NCI-H2081 treated with DMSO at 0.1 percent for 48 hours (cell line): ENCODE measurements at places on chromosomes 5 and 9.

DNA sequence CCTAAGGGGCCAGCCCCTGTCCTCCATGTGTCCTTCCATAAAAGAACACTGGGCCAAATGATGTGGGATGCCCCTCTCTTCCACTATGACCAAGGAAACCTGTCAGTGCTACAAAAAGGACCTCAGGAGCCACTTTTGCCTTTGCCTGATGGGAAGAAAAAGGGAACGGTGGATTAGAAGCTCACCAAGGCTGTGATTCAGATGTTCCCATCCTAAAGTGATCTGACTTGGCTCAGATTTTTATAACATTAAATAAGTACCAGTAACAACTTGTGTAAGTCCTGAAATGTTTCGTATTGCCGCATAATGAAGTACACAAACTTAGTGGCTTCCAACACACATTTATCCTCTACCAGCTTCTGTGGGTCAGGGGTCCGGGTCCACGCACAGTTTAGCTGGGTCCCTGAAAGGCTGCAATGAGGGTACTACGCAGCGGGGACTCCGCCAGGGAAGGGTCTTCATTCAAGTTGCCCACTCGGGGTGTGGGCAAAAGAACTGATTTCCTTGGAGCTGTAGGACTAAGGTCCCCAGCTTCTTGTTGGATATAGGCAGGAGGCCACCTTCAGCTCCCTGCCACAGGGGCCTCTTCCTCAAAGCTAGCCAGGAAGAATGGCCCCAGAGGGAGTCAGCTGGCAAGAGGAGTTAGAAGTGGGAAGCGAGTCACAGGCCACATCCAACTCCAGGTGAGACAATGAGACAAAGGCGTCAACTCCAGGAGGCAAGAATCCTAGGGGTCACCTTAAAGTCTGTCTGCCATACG lies 60.4 kb downstream of the RAPGEF1 start:
- no peak for DNase-seq

DNA sequence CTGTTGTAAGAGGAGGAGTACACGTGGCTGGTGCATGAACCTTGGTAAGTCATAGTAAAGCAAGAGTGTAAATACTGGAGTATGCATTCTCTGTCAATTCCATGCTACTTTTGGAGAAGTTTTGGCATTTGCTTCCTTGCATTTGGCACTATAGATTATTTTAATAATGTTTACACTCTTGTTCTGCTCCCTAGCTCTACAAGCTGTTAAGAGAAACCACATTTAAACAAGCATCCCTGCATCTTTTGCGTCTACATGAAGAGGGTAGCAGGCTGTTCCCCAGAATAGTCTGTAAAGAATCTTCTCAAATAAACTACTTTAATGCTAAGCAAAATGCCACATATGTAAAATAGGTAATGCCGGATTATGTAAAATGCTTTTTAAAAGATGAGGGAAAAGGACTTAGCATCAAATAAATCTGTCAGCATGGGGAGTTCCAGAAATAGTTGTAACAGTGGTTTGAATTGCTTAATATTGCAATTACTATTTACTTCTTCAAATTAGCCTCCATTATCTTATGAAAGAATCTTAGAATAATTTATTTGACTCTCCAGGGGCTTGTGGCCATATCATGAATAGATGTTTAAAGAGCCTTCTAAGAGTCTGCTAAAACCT lies 2127.3 kb upstream of the WWC1 start:
- no peak for DNase-seq

DNA sequence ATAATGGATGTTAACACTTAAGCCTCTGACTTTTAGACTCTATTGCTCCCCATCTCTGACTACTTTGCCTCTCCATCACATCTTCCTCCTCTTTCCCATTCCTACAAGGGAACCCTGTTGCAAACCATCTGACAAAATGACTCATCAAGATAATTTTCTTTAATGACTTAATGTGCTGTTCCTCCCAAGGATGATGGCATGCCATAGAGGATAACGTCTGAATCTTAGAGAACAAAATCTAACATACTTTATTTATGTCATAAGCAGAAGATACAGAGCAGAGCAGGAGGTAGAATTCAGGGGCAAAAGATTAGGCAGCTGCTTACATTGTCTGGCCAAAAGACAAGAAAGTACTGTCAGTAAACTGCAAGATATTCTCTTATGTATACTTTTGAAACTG lies 76.8 kb downstream of the FGF10 start:
- DNase-seq: no peak

DNA sequence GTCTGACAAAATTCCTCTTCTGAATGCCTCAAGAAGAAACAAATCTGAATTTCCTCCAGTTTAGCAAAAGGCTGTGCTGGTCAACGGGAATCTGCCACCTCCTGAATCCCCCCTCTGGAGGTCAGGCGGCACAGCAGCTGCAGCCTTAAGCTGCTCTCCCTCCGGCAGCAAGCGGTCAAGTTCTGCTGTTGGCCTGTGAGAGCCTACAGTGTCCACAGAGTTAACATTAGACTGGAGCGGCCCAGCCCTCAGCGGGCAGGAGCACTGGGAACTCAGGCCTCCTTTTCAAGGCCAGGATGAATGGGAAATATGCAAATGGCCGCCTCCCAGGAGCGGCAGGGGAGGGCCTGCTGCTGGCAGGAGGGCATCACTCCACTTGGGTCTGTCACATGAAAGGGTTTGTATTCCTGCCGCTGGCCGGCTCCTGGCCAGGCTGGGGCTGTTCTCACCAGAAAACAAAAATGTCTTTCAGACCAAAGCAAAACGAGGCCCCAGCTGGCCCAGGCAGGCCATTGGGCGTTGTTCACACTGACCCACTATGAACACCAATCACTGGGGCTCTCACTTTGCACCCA lies 8.2 kb downstream of the ACSL6 start:
- no peak for DNase-seq

DNA sequence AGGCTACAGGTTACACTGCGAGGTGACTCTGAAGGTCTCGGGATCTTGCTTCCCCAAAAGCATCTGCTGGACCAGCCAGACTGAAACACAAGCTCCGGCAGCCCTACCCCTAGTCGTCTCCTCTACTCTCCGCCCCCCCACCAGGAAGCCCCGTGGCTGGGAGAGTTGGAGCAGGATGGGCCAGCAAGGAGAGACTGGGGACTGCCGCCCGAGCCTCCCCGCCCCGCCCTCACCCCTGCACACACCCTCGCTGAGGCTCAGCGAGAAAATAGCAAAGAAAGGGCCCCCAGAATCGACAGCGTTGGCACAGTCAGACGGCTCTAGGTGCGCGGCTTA lies 1.3 kb downstream of the TRIM7 start:
- DNase-seq: no peak

DNA sequence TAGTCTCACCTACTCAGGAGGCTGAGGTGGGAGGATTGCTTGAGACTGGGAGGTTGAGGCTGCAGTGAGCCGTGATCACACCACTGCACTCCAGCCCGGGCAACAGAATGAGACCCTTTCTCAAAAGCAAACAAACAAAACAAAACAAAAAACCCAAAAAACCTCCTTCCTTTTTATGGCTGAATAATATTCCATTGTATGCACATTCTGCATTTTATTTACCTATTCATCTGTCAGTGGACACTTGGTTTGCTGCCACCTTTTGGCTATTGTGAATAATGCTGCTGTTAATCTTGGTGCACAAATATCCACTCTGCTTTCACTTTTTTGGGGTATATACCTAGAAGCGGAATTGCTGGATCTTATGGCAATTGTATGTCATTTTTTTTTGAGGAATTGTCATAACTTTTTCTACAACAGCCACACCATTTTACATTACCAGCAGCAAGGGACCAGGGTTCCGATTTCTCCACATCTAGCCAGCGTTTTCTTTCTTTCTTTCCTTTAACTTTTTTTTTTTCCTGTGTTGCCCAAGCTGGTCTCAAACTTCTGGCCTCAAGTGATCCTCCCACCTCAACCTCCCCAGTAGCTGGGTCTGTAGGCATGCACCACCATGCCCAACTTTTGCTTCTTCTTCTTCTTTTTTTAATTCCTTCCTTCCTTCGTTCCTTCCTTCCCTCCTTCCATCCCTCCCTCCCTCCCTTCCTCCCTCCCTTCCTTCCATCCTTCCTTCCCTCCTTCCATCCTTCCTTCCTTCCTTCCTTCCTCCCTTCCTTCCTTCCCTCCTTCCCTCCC lies 30.6 kb downstream of the NKX2-5 start:
- DNase-seq: no peak

- no peak for DNase-seq
Measured at GRCh38 chr5:126124706-126125345, 298.4 kb upstream of the GRAMD2B start.

DNA sequence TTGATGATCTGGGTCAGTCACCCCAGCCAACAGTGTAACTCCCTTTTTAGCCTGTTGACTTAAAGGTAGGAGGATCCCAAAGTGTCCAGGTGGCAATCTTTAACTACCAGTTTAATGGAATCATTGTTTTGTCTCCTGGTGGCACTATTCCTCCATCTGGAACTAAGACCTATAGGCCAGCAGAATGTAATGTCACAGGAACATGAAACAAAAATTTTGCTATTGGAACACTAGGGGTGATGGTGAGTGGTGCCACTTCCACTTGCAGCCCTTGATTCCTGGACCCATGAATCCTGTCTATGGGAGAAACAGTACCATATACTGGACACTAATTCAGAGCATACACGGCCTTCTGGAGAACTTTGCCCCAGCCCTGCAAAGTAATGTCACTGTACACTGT lies 219.5 kb upstream of the RASA1 start:
- DNase-seq: no peak

GRCh38 chr9:84862810-84863287 lies 193.3 kb downstream of the NTRK2 start:
- no peak for DNase-seq

DNA sequence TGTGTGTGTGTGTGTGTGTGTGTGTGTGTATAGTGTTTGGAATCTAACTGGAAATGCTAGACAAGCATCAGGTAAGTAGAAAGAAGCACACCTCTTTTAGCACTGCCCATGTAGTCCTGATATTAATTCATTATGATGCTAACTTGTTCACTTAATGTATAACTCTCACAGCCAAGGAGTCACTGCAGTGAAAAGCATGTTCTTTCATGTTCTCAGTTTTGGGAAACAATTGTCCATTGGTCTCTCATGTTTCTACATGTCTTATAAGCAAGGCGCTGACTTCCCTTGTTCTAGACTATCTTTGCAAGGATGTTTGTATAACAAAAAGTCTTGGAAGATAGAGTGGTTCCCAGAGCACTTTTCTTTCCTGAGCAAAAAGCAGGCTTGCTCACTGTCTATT lies 148.8 kb upstream of the TNPO1 start:
- no peak for DNase-seq

DNA sequence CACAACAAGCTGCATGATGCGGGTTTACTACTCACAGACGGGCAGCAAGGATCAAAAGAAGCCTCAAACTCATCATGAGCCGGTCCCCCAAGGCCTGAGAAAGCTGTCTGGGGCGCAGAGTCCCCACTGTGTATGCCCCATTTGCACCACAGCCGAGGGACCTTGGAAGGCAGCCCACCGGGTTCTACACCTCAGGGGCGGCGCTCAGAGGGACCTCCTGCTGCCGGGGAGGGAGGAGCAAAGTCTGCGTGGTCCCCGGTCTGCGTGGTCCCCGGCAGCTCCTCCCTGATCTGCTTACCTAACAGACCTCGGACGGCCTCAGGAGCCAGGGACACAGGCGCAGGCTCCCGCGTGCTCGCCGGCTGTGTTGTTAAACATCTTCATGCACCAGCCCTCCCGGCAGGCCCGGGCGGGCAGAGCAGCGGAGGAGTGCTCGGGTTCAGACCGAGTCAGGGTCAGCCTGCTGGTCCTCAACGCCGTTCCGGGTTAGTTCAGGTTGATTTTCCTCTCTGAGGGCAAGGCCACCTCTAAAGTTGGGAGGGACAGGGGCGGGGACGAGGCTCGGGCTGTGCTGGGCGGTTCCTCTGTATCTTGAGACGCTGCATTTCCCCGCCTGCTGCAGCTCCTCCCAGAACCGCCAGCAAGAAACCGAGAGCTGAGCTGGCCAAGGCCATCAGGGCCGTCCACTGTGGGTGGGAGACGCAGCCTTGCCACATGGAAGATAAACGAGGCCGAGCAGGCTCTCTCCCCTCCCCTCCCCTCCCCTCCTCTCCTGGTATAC lies 74.6 kb downstream of the MRPL36 start:
- no peak for DNase-seq

DNA sequence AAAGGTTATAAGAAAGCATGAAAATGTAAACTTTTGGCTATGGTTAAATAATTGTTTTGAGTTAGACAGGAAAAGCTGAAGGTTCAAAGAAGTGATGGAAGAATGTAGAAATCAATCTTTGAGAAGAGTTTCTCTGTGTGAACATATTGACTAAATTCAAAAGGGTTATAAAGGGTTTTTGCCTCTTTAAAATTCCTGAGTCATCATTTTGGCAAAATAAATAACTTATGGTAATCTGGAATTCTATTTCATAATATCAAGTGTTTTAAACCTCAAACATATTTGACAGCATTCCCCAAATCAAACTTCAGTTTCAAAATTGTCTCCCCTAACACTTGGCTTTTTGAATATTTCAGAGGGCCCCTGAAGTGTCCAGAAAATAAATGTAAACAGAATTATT lies 60.6 kb upstream of the SPINK5 start:
- DNase-seq: no peak

DNA sequence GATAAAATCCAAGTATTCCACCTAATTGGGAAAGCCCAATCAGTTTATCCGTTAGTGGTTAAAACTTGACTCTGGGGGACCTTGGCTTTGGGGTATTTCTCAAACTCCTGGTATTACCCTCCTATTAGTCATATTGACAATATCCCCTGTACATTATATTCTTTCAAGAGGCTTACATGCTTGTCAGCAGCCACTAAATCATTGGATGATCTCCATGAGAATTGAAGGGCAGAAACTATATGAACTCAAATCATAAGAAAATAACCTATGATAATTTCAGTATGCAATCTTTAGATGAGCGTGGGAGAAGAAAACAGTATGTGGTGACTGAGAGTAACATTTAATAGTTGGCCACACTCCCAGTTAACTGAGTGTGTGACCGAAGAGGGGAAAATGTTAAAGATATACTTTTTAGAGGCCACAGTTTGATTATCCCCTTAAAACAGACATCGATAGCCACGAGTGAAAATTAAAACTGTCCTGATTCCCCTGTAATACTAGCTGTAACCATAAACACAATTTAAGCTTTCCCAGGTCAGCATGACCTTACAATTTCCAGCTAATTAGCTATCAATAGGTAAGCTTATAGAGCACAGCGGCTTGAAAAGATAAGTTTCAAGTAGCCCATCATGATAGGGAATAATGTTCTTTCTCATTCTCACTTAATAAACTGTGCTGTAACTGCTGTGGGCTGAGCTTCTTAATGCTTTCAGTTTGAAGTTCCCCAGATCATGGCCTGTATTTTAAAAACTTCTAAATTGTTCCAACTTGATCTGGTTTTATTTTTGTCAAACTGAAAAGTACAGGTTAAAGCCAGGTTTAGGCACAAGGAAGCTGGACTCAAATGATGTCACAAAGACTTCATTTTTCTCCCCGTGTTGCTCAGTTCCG lies 58.6 kb downstream of the PUM3 start:
- no peak for DNase-seq

- DNase-seq: no peak
Measured at GRCh38 chr9:68869022-68869421, 144.9 kb downstream of the PRKACG start.
